ENCODE measurements at places on chromosomes 13 and 19.

DNA sequence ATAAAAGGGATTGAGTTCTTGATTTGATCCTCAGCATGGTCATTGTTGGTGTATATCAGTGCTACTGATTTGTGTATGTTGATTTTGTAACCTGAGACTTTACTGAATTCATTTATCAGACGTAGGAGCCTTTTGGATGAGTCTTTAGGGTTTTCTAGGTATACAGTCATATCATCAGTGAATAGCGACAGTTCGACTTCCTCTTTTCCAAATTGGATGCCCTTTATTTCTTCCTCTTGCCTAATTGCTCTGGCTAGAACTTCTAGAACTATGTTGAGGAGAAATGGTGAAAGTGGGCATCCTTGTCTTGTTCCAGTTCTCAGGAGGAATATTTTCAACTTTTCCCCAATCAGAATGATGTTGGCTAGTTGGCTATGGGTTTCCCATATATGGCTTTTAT, 27.0 kb downstream of the POMP start:
- DNase-seq, result no peak

- DNase-seq, result no peak
Observed at GRCh38 chr19:13079542-13079986, 23.1 kb downstream of the LYL1 start.

DNA sequence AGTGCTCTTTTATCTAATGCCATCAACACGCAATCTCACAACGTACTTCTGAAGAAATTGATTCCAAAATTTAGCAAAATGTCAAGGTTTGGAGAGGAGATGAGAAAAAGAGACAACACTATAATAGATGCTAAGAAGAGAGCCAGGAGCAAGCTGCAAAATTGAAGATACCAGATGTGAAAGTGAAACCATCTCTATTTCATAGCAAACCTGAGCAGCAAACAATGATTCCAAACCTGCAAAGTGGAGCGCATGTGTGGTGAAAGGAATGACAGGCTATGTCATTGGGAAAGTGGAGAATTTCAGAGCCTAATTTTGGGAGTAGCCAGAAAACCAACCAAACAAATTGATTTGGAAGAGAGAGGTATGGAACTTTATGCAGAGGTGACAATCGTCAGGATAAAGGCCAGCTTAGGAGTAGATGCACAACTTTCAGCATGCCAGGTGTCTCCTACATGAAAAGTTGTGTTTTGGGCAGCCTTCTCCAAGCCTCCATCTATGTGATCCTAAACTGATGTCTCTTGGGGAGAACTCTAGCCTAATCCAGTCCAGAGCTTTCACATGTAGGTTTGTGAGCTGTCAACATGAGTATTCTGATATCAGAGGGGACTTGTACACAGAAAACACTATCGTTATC, 158.4 kb upstream of the FNDC3A start:
- no peak for DNase-seq

DNA sequence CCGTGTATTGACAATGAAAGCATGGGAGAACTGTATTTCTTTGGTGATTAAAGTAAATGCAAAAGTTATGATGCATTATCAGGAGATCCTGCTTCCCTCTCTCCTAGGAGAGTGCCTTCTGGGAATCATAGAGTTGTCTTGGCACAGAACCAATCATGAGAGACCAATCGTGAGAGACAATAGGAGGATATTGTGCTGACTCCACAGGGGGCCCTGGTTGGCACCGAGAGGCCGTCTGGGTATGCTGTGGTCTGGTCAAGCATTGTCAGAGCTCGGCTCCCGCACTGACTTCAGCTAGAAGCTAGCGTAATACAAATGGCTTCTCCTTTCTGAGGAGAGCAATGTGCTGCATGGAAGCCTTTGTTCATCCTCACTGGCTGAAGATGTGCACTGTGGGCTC, 131.5 kb upstream of the GJB6 start:
- no peak for DNase-seq

DNA sequence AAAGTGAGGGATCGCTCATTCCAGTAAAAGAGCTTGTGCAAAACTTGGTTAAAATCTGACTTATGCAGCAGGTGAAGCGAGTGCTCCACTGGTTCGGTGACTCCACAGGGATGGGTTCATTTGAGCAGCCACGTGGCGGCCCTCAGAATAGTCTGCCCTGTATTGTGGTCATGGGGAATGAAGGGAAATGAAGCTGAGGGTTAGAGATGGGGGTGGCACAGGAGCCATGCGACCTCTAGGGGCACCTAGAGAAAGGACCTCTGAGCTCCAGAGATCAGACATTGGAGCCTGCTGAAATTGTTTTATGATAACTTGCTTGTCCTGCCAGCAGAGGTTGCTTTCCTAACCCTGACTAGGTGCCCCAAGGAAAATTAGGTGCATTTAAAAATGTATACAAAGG, 26.6 kb downstream of the CBY2 start:
- no peak for DNase-seq
